ENCODE measurements at places on chromosomes 4 and X.
A peak's percentile ranks its signal among the peaks of the same experiment; 100 is the strongest.

DNA sequence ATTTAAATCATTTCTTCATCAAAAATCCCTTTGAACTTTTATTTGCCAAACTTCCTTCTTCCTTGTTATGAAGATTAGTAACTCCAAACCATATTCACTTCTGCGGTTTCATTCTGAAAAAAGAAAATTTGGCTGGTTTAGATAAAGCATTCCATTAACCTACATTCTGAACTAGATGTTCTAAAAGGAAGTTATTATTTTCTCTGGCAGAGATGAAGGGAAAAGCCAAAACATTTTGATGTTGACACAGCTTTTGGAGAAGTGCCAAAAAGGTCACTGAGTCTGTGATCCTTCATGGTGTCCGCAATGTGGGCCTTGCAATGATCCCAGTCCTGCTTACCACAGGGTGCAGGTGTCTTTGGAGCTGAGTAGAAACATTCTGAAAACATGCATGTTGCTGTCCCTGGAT is 36.0 kb downstream of the CXCL8 start:
- DNase-seq, result no peak

DNA sequence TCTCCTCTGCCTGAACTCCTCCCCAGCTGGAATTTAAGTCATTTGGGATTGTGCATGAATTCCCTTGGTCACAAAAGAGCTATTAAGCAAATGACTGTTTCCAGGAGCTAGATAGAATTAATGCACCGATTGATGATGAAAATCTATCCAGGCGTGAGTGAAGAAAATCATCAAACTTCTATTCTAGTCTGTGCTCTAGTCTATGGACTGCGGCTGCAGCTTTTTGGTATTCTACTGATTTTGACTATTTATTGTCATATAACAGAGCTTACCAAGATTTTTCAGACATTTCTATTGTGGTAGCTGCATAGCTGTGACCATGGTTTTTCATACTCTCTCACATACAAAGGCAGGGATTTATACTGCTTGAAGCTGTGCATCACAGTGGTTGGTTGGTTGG is 403.8 kb downstream of the FSTL5 start:
- no peak for DNase-seq

DNA sequence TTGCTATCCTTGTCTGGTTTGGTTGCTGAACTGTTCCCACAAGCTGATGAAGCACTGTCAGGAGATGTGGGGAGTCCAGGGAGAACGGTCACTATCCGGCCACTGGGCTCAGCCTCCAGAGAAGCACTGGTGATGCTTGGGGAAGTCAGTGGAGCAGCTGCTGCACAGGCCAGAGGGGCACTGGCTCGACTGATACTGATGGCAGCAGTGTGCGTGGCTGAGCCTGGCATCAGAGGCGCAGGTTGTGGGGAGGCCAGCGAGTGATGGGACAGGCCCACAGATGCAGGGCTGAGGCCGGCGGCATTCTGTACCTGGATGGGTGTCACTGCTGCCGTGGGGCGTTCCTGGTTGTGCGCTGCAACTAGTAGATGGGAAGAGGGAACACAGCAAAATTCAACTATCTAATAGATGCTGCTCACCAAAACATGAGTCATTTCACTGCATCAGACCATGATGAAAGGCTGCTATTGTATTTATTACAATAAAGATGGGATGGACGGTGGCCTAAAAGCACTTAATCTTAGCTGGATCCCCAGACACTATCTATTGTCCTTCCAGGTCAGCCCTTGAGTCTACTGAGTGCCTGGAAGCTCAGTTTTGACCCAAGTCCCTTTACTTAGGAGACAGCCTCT is 106.3 kb upstream of the CBR4 start:
- no peak for DNase-seq

- no peak for DNase-seq
Measured at GRCh38 chrX:2761246-2761645, 9.4 kb downstream of the XG start.

DNA sequence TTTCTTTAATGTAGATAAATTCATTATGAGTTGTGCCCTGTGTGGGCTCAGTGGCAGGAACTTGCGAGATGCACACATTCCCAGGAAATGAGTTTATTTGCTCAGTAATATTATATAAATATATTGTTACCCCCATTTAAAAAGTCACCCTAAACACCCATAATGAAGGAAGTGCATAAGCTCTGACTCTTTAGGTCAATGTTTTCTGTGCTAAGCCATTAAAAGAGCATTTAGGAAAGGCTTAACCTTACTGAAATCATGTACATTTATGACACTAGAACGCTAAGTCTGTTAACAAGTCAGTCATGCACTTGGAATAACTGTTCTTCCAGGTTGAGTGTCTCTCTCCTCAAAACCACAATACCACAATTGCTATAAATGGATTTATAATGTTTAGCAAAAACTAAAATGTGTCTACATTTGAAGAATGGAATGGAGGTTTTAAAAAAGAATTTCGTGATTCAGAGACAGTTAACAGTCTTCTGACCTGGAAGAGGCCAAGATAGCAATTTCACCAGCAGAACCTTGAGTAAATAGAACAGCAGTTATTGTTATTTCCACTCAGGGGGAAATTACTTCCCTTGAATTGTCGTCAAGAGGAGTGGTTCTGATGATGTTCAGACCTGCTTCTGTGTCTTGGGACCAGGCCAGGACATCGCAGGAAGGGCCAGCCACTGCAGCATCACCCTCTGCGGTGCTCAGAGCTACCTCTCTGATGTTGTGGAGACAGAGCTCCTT is 91.1 kb upstream of the VEGFC start:
- no peak for DNase-seq

DNA sequence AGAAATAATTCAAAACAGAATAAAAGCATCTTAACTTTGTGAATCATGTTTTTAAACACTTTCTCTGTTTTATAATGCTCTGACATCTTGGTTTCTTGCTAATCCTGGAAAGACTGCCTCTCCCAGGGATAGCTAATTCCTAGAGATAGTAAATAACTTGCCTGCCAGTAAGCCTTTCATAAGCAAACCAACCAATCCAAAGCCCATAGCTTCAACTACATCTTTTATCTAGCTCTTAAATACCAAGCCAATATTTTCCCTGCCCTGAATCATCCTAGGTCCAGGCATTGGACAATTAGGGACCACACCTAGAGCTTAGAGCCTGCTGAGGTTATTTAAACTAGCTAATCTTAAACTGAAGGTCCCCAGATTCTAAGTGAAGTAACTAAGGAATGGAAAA is 223.7 kb upstream of the DIPK2B start:
- DNase-seq, result no peak

- DNase-seq, result no peak
Measured at GRCh38 chr4:181202240-181202639, 1041.0 kb upstream of the TENM3 start.

GRCh38 chr4:113468165-113469022 is 293.1 kb downstream of the CAMK2D start:
- DNase-seq, result peak; percentile 96

- DNase-seq, result no peak
Measured at GRCh38 chr4:53841711-53842110, 222.7 kb downstream of the CHIC2 start.

- no peak for DNase-seq
Measured at GRCh38 chr4:2300431-2301224, 38.7 kb upstream of the MXD4 start.

DNA sequence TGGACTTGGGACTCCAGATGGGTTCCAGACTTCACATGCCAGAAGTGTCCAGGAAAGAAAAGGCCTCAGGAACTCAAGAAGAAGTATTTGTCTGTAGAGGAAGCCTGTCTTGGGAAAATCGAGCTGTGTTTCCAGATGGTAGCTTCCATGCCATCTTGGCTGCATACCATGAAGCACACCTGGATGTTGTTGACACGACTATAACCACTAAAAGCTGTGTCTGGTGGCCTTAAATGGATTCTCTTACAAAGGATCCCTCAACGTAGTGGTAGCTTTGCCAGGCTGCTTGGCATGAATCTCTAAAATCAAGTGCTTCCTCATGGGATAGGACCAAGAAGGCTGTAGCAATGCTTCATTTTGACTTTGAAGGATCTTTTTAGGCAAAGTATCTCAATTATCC is 313.4 kb upstream of the BOD1L1 start:
- DNase-seq, result no peak

- peak; percentile 65 for DNase-seq
Measured at GRCh38 chr4:98658287-98659105, at the start of gene TSPAN5. Gene TSPAN5, minus strand, starts transcription at chr4:98658611.

GRCh38 chr4:82402196-82402775 is 28.0 kb downstream of the HNRNPDL start:
- DNase-seq, result no peak

GRCh38 chrX:134600714-134601113 is 57.6 kb downstream of the PLAC1 start:
- DNase-seq, result no peak

DNA sequence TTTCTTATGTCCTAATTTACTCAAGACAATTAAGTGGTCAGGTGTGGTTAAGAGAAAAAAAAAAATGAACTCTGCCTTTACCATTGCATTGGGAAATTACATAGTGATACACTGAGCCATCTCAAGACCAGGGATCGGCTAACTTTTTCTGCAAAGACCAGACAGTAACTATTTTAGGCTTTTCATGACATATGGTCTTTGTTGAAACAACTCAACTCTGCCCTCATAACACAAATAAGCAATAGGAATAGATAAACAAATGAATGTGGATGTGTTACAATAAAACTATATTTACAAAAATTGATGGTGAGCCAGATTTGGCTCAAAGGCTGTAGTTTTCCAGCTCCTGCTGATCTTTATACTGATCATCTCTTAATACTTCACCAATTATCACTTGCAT is 632.6 kb upstream of the INTU start:
- no peak for DNase-seq

DNA sequence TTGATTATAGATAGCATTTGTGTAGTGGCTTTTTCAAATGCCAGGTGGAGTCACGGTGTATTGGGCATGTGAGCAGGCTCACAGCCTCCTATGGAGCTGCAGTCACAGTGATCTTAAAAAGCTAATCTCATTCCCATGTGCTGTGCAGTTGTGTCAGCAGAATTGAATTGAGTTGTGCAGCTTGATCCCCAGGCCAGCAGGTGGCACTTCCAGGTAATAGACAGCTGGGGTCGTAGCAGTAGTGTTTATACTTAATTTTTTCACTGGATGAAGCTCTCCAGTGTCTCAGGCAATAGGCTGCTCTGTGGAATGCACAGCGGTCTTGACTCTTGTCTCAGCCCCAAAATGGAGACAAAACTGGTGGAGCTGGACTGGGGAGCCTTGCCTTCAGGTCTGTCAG is 1028.1 kb downstream of the SH3BGRL start:
- DNase-seq, result no peak

- DNase-seq, result no peak
Measured at GRCh38 chr4:98939438-98939837, 10.5 kb upstream of the EIF4E start.

DNA sequence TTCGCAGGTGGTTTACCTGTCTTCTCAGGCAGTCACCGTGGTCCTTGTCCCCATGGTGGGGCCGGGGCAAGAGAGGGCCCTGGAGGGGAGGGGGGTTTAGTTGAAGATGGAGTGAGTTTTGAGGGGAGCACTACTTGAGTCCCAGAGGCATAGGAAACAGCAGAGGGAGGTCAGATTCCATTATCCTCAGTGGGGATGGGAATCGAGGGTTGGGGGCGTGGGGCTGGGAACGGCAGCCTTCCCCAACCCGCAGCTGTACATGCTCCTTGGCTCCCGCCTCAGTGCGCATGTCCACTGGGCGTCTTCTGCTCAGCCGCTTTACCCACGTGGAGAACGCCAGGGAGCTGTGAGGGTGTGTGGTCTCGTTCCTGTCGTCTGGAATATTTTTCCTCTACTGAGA is at the start of gene GAGE10:
Gene GAGE10, plus strand, starts transcription at position 301 of the 400 bp plus-strand sequence. CDS start 1,214 bp downstream, outside the sequence.
- DNase-seq, result peak; percentile 21

DNA sequence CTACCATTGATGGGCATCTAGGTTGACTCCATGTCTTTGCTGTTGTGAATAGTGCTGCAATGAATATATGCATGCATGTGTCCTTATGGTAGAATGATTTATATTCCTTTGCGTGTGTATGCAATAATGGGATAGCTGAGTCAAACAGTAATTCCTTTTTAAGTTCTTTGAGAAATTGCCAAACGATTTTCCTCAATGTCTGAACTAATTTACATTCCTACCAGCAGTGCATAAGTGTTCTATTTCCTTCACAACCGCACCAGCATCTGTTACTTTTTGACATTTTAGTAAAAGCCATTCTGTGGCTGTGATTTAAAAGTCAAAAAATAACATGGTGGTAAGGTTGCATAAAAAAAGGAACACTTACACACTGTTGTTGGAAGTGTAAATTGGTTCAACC is 103.1 kb upstream of the FAM47B start:
- DNase-seq, result no peak

GRCh38 chr4:76952656-76953582 is 3.4 kb downstream of the SEPTIN11 start:
- no peak for DNase-seq

GRCh38 chr4:176137631-176138030 is 57.8 kb downstream of the SPATA4 start:
- DNase-seq, result no peak

GRCh38 chr4:4671774-4672349 is 130.0 kb upstream of the STX18 start:
- DNase-seq, result no peak

- no peak for DNase-seq
Measured at GRCh38 chrX:1411326-1411725, 19.4 kb upstream of the SLC25A6 start.

- no peak for DNase-seq
Measured at GRCh38 chr4:120731561-120731960, 191.0 kb downstream of the PRDM5 start.

DNA sequence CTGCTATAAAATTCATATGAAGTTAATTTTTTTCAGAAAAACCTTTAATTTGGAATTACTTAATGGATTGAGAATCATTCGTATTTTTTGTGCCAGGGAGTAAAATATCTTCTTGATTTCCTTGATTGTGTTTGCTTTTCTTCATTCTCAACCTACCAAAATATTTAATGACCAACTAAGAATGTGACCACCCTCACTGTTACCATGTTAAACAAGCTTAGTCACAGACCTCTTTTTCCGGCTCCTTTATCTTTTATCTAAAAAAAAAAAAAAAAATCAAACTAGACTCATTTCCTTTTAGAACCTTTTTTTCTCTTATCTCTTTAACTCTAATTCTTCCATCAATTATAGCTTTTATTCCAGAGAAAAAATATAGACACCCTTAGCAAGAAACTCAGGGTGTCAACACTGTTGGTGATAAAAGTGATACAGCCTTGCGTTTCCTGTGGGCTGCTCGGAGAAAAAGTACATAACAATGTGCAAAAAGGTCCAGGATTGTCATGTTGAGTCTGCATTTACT is 20.6 kb upstream of the HPGDS start:
- DNase-seq, result no peak

DNA sequence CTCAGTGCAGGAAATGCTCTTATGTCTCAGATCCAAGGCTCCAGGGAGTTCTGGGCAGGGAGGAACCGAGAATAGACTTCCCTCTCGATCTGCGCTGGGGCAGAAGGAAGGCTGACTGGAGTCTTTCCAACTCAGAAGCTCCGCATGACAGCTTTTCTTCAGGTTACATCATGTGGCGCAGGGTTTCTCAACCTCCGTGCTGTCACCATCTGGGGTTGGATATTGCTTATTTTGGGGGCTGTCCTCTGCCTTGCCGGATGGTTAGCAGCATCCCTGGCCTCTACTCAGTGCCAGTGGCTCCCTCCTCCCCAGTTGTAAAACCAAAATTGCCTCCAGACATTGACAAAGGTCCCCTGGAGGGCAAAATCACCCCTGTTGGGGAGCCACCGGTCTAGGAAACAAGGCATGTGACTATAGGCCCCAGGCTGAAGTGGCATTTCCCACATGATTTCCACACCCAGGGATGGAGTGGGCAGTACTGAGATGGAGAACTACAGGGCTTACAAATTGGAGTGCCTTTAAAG is 21.4 kb downstream of the REELD1 start:
- DNase-seq, result no peak

Data from right atrium auricular region (tissue), 2 donors.